ENCODE measurements at places on chromosomes 5 and 9.

DNA sequence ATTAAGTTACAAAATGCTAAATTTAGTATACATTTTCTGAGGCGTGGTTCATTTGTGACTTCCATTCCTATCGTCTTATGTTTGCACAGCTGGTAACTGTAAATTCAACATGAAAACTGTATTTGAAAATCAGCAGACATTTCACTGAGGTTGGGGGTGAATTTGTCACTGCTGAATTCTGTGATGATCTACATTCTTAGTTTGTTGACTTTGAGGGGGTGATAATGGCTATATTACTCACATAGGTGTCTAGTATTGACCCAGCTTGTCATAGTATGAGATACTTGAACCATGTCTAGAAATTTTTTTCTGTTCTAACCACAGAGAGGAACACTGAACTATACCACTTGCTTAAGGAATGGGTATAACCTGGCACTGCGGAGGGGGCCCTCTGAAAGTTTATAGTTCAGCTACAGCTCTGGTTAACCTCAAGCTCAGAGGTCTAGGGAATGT lies 313.3 kb downstream of the PIK3R1 start:
- no peak for DNase-seq

GRCh38 chr5:157961896-157962590 lies 103.1 kb upstream of the CLINT1 start:
- DNase-seq = no peak

GRCh38 chr9:82606492-82607382 lies 456.2 kb downstream of the RASEF start:
- DNase-seq = no peak

- no peak for DNase-seq
These were observed 71.9 kb upstream of the LARP1 start for GRCh38 chr5:154683101-154683880.

GRCh38 chr5:67045816-67046740 lies 150.5 kb downstream of the CD180 start:
- DNase-seq = no peak

GRCh38 chr5:100913298-100913697 lies 10.2 kb upstream of the ST8SIA4 start:
- DNase-seq = no peak

DNA sequence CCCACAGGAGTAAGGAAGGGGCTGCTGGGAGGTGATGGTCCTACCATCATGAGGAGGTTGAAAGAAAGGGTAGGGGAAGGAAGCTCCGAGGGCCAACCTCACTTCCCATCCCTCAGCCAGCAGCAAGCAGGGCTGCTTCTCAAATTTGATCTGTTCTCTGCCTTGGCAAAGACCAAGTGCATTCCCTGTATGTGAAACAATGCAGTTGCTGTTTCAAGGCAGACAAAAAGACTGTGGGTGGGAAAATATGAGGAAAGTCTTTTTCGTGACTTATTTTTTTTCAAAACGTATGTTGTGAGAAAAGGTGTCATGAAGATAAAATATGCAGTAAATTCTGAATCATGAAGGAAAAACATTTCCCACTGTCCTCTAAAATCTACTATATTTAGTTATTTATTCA lies 165.9 kb downstream of the ARSB start:
- DNase-seq = no peak

DNA sequence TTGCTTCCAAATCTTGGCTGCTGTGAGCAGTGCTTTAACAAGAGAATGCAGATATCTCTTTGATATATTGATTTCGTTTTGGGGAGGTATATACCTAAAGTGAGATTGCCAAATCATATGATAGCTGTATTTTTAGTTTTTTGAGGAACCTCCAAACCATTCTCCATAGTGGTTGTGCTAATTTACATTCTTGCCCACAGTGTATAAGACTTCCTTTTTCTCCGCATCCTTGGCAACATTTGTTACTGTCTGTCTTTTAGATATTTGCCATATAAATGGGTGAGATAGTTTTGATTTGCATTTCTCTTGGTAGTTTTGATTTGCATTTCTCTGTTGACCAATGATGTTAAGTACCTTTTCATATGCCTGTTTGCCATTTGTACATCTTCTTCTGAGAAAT lies 10.0 kb upstream of the PLK2 start:
- no peak for DNase-seq

GRCh38 chr5:37448941-37449340 lies 69.8 kb downstream of the WDR70 start:
- no peak for DNase-seq

All from stimulated activated CD8-positive, alpha-beta memory T cell treated with anti-CD3 and anti-CD28 coated beads, Interleukin-4, amount 100 ng/mL, for 4 hours (primary cell).